CD4-positive, alpha-beta T cell treated with Interleukin-6 for 4 hours (primary cell): ENCODE measurements at places on chromosomes 3 and 15.

DNA sequence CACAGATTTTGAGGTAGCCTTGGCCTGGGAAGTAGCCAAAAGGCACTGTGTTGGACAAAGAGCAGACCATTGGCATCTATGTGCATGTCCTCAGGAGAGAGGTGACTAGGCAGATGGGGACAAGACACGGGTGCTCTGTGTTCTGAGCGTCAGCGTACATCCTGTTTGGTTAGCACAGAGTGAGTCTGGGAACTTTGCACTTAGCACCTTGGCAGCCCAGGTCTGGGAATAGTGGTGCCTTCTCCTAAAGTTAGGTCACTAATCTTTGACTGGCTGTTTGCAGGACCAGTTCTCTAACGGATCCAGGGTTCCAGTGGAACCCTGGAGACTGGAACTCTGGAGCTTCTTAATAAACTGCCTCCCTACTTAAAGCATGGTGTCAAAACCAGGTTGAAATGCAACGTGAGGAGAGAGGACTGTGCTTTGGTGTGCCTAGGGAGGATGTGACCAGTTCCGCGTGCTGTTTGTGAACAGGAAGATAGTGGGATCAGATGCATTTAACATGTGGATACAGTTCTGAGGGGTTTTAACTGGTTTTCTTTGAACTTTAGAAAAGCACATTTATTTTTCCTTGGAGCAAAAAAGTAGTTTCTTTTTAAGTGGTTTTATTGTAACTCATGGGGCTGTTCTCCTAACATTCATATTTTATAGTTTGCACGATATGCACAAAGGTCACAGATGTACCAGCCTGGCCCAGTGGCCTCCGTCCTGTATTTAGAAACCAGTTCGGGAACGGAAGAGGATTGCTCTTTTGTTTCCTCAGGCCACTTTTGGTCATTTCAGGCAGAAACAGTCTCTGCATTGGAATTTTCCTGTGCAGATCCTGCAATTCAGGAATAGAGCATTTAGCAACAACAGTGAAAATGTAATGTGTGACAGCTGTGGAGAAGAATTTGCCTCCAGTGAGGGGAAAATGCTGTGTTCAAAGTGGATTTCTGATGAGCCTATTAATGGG, 48.8 kb downstream of the ABHD2 start:
- no peak for DNase-seq

DNA sequence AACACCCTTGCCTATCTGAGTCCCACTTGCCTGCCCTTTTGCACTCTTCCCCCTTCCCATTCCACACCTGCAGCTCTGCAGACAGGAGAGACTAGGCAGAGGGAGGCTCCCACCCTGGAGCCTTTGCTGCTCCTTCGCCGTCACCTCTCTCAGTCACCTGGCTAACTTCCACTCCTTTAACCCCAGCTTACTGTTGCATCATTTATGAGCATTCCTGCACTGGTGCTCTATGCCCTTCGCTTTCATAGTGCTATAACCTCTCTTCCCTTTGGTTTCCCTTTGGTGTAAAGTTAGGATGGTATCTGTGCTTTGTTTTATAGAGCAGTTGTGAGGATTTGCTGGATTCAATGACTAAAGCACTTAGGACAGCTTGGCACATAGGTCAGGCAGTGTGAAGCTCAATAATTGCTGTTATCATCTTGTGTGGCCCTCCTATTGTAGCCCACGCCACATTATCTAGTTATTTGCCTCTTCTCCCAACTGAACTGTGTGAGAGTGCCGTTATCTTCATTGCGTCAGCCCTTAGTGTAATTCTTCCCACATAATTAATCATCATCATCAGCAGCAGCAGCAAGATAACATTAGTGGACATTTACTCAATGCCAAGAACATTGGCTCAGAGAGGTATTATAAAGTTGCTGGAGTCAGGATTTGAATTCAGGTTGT, 253.9 kb downstream of the CACNA2D3 start:
- DNase-seq = no peak

DNA sequence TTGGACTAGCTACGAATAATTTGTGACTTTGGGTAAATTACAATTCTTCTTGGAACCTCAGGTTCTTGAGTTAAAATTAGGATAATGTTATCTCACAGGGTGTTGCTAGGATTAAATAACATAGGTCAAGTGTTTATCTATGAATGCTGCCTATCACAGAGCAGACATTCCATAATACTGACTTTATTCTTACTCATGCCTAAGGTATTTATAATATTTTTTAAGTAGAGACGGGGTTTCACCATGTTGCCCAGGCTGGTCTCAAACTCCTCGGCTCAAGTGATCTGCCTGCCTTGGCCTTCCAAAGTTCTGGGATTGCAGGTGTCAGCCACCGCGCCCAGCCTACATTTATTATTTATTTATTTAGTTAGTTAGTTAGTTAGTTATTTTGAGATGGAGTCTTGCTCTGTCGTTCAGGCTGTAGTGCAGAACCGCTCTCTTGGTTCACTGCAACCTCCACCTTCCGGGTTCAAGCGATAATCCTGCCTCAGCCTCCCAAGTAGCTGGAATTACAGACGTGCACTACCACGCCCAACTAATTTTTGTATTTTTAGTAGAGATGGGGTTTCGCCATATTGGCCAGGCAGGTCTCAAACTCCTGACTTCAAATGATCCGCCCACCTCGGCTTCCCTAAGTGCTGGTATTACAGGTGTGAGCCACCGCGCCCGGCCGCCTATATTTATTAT, 741 bp upstream of the ZNF106 start:
- DNase-seq = no peak

DNA sequence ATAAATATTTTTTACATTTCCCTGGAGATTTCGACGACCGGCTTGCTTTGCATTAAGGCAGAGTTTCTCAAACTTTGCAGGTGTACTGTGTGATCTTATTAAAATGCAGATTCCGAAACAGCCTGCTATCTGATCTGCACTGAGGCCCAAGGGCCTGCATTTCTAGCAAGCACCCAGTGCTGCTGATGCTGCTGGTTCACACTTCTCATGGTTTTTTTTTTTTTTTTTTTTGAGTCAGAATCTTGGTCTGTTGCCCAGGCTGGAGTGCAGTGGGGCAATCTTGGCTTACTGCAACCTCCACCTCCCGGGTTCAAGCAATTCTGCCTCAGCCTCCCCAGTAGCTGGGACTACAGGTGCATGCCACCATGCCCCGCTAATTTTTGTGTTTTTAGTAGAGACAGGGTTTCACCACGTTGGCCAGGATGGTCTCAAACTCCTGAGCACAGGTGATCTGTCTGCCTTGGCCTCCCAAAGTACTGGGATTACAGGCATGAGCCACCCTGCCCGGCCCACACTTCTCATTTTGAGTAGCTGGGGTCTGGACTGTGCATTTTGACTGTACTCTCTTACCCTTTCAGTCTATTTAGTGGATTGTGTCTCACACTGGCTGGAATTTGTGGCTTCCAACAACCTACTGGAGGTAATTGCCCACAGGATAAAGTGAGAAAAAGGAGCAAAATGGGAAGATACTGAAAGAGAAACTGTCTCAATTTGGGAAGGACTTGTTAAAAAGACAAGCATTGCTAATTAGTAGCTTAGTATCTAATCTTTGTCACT, 94.1 kb downstream of the ITPR1 start:
- no peak for DNase-seq

DNA sequence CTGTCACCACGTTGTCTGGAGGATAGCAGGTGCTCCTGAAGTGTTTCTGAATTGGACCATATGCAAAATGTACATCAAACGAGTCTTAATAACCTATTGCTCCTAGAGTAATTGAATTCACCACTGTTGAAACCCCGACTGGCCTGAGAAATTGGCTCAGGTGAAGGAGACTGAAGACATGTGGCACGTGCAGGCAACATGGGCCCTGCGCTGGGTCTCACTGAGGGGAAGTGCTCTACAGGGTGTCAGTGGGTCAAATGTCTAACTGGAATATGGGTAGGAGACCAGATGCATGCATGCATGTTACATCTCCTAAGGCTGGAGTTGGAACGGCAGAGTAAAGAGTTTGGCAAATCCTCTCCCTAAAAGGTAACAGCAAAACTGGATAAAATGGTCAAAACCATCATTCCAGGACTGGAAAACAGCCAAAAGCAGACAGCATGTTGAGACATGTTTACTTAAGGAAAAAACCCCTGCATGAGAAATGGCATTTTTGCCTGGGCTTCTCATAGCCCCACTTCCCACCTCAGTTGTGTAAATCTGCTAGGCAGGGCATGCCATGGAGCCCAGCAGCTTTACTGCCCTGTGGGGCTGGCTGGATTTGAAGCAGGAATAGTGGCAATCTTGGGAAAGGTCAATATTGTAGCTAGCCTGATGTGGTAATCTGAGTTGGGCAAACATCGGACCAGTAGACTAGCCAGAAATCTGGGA, 131.3 kb downstream of the TJP1 start:
- no peak for DNase-seq

DNA sequence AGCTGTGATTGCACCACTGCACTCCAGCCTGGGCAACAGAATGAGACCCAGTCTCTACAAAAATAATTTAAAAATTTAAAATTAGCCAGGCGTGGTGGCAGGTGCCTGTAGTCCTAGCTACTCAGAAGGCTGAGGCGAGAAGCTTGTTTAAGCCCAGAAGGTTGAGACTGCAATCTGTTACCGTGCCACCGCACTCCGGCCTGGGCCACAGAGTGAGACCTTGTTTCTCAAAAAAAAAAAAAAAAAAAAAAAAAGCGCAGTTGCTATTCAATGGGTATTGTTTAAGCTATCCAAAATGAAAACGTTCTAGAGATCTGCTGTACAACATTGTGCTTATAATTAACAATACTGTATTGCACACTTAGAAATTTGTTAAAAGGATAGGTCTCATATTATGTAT, 24.0 kb downstream of the ZNF148 start:
- DNase-seq = no peak

- DNase-seq = no peak
Observed at GRCh38 chr3:134850761-134851160, 55.7 kb downstream of the EPHB1 start.

- DNase-seq = no peak
Observed at GRCh38 chr15:96053031-96053780, 277.3 kb upstream of the NR2F2 start.

GRCh38 chr15:33013827-33014445, 180.6 kb downstream of the FMN1 start:
- DNase-seq = no peak

- DNase-seq = no peak
Observed at GRCh38 chr3:23685541-23686258, 120.1 kb upstream of the UBE2E1 start.

DNA sequence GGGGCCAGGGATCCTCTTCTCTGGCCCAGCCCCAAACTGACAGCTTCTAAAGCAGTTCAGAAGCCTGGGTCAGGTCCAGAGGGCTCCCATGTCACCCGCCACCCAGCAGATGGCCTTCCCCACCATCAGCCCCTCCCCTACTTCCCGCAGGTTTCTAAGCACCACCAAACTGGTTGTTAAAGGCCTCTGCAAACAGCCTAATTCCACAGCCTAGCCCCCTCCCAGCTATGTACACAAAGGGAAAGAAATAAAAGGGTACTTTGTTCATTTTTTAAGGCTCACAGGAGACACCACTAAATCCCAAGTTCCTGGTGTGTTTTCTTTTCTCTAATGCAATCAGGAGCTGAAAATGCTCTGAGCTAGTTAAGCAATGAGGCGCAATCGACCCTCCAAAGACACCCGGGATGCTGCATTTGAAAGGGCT, 30.6 kb downstream of the PLCH1 start:
- DNase-seq = no peak

DNA sequence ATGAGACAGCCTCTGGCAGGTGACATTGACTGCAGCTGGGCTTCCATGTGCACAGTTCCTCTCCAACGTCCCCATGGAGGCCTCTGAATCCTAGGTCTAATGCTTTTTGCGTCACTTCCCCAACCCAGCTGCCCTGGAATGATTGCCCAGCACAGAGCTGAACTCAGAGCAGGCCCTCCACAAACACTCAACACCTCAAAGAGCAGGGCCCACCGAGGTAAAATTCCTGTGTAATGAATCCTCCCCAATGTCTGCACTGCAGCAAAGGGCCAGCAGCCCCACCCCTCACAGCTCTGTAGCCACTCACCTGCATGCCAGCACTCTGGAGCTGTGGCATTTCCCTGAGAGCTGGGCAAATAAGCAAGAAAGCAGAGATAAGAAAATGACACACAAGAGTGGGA, 42.6 kb upstream of the DUSP7 start:
- no peak for DNase-seq

GRCh38 chr15:93479715-93480114, 390.7 kb upstream of the RGMA start:
- no peak for DNase-seq

DNA sequence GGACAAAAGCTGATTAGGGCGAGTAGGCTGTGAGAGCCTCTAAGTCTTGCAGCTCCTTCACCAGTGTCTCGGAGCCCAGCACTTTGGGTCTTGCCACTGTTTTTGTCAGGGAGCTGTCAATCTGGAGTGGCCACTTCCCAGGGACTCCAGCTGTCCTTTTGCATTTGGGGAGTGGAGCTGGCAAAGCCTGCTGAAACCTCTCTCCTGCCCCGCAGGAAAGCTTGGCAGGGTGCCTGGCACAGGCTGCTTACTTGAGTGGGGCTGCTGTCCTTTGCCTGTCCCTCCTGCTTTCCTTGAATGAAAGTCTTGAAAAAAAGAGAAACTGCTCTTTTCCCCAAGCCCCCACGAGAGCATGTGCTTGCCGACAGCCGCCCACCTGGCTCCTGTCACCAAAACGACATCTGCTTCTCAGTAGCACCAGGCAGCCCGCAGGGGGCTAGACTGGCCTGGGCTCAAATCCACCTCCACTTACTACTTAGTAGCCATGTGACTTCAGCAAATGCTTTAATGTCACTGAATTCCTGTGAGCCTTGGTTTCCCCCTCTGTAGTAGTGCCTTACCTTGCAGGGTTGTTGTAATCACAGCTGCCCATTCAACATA, 13.7 kb downstream of the USP13 start:
- no peak for DNase-seq

DNA sequence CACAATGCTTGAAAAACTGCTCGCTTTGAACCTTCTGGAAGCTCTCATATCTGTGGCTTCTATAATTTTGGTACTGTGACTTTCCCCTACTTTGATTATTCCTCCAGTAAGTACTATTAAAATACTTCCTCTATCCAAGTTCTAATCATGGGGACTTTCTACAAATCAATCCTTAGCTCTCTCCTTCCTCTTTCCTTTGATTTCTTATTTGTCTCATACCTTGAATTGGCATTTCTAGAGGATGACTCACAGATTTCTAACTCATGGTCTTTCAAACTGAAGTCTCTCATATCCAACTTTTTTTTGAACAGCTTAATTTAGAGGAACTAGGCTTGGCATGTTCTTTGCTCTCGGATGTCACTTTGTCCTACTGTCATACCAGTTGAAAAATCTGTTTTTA, 241.8 kb downstream of the TBC1D5 start:
- DNase-seq = no peak
